ENCODE measurements at places on chromosomes 12 and 14.

DNA sequence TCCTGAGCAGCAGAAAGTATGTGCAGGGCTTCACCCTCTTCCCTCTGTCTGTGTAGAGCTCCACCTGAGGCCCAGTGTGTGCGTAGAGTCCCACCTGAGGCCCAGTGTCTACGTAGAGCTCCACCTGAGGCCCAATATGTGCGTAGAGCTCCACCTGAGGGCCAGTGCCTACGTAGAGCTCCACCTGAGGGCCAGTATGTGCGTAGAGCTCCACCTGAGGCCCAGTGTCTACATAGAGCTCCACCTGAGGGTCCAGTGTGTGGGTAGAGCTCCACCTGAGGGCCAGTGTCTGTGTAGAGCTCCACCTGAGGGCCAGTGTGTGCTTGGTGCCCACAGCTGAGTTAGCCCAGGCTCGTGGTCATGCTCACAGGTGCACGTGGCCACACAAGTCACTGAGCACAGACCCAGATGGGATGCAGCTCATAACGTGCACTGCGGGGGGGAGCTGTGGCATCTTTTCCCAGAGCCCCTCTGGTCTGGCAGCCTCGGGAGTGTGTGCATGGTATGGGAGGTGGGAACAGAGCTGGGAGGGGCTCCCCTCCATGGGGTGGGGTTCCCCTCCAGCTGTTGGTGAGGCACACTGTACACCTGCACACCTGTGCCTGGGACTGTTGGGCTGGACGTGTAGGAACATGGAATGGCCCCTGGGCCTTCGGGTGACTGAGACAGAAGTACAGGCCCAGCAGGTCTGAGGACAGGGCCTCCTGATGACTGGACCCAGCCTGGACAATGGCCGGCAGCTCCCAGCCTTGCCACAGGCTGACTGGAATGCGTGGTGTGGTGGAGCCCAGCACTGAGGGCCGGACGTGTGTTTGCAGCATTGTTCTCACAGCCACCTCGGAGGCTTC lies 20.1 kb downstream of the PACS2 start:
- DNase-seq, result no peak

GRCh38 chr14:72625689-72626088 lies 268.2 kb downstream of the DPF3 start:
- DNase-seq, result no peak

DNA sequence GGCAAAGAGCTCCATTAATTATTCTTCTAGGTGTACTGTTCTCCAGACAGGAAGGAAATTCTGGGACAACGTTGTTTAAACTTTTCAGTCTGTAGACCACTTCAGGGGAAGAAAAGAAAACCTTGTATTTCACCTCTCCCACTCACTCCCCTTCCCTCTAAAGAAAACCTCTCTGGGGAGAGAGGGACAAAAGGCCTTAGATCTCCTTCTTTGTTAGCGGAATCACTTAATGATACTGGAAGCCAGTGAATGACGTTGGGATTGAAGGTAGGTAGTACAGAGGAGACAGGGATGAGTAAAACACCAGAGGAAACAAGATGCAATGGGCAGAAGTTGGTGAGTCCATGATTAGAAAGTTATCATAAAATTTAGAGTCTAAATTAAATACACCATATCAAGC lies 38.7 kb upstream of the SGPP1 start:
- no peak for DNase-seq

DNA sequence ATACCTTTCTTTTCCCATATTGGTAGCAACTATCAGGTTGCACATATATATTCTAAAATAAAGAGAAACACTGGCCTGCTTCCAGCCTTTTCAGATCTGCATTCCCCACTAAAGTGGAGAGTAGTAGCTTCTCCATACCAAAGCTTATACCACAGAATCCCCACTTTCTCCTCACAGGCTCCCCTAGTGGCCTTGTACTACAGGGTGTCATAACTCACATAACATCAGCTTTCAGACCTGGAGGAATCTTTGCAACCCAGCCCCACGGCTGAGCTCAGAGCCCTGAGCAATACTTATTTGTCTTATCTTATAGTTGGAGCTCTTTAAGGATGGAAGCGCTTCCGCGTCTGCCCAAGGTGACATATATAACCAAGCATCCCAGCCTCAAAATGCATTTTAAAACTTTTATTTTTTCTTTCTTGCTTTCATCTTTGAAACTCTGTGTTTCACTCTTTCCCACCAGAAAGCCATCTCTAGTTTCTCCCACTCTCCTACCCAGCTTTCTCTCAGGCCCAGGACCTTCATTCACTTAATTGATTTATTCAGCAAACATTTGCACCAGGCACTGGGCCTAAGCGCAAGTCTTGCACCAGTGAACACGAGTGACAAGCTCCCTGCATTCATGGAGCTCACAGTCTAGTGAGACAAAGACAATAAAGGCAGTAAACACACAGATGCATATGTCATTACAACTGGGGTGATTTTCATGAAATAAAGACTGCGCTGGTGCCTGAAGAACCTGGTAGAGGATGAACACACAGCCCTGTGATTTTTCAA lies 254.7 kb downstream of the IPO8 start:
- DNase-seq, result no peak

GRCh38 chr12:79685068-79685467 lies 5.7 kb downstream of the PAWR start:
- no peak for DNase-seq

GRCh38 chr12:14442221-14442881 lies 76.9 kb downstream of the ATF7IP start:
- no peak for DNase-seq

DNA sequence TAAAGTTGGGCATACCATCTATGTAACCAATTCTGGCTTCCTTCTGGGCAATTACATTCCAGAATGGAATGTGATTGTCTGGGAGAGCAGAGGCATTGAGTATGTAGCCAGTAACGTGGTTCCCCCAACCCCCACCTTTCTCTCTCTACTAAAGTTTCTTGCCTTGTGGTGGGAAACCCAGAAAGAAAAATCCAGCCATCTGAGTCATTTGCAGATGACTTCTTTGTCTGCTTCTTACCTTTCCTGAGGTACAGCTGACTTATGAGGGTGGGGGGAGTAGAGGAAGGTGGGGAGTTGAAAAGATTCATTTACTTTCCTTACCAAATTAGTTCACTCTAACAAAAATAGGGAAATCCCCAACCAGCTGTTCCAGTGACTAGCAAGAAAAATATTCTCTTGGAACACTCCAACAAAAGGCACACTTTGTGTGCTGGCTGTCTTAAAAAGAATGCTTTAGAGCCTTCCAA lies 112.1 kb upstream of the FRMD6 start:
- DNase-seq, result no peak

DNA sequence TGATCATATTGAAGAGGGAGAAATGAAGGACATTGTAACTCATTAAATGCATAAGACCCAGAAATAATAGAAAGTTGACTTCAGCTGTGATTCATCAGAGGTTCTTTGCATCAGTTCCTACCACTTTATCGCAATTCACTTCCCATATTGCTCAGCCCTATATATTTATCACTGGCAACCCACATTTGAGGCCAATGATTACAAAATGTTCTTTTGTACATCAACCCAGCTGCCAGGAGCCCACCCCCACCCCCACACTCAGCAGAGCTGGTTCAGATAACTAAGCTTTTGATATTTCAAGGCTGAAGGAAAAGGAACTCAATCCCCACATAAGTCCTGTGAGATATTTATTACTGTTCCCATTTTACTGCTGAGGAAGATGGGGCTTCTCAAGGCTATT lies 51.2 kb upstream of the TMPO start:
- no peak for DNase-seq

DNA sequence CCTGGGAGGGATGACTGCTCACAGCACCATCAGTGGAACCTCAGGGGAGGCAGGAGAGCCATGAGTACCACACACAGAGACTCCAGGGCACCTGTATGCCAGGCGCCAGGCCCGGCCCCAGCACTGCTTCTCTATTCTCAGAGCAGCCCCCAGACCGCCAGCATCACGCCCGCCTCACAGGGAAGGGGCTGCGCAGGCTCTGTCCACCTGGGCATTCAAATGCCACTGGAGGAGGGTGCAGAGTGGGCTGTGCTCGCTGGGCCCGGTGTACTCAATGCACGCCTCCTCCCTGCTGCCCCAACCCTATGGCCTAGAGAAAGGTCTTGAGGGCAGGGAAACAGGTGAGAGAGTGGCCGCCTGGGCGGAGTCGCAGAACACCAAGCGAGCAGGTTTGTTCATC lies 43.6 kb downstream of the CCDC85C start:
- no peak for DNase-seq

DNA sequence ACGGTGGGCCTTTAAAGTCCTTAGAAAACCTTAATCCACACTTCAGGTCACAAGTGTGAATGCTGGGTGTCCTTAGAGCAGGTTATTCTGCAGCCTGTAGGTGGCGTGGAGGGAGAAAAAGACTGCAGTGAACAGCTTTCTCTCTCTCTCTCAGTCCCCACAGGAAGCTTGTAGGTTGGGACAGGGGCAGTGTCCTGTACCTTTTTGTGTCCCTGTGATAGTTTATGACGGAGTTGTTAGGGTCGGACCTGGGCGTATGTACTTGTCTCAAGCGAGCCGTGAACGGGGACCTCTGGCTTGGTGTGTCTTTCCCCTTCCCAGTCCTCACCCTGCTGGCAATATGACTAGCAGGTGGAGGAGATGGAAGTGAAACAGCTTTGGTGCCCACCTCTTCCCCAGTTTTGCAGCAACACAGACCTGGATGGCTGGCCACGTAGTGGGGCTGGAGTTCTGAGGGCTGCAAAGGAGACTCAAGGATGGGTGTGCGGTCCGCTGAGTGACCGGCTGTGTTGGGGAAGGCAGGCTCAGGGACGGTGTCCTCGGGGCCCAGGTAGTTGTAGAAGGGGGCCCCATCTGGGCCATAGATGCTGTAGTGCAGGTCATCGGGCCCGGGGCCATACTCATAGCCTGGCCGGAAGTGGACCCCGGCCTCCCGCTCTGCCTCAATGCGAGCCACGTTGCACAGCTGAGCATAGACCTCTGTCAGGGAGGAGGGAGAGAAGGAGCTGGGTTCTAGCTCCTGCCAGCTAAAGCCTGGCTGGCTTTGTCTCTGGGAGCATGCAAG lies 8.9 kb downstream of the ISCA2 start:
- DNase-seq, result no peak
